D341Med (cell line): ENCODE measurements at places on chromosomes 6 and 20.

GRCh38 chr6:89979481-89980119 lies 85.3 kb downstream of the GJA10 start:
- DNase-seq = no peak

DNA sequence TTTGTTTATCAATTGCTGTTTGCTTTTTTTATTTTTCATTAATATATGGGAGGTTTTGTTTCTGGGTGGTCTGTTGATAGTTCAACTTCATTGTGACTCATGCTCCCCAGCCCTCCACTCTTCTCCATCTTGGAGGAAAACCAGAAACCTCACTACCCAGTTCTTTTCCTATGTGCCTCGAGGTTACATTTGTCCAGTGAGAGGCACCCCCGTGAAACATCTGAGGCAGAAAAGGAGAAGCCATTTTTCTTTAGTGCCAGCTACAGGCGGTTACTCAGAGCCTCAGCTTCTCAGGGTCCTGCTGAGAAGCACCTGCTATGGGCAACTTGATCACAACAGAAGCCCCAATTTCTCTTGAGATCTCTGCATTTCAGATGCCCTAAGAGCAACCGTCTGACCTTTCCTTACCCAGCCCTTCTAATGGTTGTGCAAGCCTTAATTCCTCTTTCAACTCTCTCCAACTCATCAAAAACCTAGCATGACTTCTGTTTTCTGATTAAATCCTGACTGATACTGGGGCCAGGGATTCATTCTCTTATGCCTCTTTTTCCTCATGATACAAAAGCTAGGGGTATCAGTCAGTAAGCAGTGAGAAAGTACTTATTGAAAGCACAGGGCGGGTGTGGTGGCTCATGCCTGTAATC lies 144.6 kb downstream of the ELOVL4 start:
- DNase-seq = no peak

DNA sequence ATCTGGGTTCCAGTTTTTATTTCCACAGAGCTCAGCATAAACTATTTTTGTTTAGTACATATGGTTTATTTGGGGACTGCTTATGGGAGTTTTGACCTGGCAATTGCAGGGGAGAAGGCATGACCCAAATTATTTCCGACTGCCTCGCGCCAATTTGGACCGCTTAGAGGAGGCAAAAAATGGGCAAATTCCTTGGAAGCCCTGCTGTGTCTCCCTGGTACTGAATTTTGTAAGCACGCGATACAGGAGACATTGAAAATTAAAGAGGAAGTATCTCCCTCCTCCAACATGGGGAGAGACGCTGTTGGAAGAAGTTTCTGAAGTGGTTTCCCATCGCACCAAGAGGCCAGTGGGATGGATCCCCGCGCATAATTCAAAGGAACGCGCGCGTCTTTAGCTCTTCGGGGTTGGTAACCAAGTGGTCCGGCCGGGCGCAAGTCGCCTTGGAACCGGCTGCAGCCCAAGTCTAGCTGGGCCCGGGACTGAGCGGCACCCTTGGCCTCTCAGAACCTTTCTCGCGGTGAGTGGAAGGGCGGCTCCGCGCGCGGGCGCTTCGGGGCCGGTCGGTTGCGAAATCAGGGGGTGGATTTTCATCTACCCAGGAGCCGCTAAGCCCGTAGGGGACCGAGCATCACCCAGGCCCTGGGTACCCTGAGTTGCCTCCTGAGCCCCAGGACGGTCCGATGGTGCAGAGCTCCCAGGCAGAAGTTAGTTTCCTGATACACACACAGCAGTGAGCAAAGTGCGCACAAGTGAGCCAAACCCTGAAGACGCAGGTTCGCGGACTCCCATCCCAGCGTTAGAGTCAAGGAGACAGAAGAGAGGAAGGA lies 6.2 kb downstream of the NKX2-2 start:
- DNase-seq = no peak

- no peak for DNase-seq
Observed at GRCh38 chr20:46618316-46619100, 32.8 kb downstream of the SLC13A3 start.

DNA sequence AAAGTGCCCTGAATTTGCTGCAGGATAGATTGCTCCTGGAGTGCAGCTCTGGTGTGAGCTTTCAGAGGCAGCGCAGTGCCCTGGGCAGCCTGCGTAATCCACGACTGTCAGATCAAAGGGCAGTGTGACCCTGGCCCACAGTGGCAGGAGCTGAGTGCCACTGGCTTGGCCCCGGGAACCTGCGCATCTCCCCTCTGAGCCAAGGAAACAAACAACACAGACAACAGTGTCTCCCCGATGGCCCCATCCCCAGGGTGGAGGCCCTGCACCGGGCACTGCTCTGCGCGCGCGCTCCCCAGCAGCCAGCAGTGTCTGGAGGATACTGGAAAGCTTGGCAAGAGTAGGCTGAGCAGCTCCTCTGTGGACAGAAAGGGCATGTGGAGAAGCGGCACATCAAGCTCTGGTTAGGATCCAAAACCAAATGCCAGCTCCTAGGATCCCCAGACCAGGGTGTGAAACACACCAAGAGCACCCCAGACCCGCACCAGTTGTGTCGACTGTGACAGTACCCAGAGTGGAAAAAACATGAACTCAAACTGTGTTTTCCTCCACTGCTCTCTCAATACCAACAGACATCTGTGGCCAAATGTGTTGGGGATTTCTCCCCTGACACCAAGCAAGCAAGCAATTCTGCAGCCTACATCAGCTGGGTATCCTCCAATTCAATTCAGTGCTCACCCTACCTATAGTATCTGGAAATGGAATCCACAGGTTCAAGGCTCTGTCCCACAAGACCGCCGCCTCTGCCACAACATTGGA lies 26.7 kb downstream of the RBCK1 start:
- DNase-seq = no peak

DNA sequence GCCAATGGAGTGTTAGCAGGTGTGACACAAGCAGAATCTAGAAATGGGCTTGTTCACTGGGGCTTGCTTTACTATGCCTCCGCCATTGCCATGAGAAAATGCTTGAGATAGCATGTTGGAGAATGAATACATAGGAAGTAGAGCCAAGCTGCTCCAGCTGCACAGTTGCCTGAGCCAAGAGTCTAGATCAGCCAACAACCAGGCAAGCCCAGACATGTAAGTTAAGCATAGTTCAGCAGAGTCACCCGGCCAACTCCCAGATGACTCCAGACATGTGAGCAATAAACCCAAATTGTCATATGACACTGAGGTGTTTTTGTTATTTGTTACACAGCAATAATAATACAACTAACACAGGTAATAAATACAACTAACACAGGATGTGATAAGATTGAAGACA lies 167.9 kb downstream of the HAO1 start:
- no peak for DNase-seq

- no peak for DNase-seq
Observed at GRCh38 chr6:3904518-3904917, 55.3 kb downstream of the FAM50B start.

GRCh38 chr20:34251619-34252018 lies 10.4 kb downstream of the ASIP start:
- no peak for DNase-seq

- DNase-seq = no peak
Observed at GRCh38 chr6:53751417-53751816, 43.4 kb upstream of the LRRC1 start.

DNA sequence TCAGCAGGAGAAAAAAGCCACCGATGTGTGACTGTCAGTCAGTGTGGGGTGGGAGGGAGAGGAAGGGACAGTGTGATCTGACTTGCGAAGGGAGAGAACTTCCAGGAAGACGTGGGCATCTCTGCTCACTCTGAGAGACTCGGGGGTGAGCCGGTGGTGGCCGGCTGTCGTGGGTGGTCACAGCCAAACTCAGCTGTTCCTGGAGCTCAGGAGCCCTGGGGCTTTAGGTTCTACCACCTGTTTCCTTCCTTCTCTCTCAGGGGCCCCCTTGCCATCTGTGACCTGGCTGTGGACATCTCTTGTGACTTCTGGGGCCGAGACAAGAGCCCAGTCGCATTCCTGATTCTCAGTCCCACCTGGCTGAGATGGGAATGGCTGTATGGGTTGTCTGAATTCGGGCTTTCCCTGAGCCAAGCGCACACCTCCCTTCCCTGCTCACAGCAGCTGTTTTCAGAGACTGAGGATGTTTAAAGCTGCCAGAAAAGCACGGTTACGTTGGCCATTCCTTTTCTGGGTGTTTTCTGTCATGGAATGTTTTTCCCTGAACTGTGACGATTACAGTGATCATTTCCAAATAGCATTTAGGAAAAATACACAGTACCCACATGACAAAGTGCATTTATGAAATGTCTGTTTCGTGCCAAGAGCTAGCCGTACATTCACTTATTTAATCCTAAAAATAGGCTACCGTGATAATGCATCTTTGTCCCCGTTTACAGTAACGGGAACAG lies 36.5 kb downstream of the SYNJ2 start:
- no peak for DNase-seq

DNA sequence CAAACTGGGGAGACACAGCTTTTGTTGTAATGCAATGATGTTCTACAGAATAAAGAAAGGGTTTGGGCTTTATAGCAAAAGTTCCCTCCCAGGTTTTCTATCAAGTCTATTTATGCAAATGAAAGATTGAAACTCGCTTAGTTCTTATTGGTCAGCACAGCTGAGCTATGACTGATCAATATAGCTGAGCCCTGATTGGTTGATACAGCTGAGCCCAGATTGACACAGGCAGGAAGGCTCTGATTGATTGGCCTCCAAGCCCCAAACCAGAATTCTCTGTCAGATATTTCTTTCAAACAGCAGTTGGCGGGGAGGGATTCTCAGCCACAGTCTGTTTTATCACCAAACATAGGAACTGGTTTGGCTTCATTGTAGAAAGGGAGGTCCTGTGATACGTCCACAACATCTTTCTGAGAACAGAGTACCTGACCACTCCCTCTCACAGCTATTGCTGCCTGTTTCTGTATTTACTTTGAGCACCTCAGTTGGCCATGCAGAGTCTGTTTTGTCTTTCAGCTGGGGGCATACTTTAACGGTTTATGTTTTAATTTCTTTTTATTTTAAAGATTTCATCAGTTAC lies 223.5 kb downstream of the PACRG start:
- no peak for DNase-seq

- no peak for DNase-seq
Observed at GRCh38 chr20:47788741-47789080, 3.4 kb upstream of the SULF2 start.

DNA sequence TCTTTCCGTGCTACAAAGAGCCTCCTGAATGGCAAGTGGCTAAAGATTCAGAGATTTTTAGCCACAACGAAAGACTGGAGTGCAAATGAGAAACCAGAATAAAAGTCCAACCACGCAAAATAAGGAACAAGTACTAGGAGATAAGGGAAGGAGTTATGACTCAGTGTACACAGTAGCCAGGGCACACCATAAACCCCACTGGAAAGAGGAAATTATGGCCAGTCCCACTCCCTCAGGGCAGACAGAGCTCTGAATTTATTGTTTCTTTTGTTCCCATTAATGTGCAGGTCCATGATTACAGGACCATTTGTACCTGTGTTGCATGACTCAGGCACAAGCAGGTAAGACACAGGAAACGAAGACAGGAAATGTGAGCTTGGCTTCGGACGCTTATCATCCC lies 150.3 kb upstream of the PREP start:
- no peak for DNase-seq

GRCh38 chr6:161246725-161247124 lies 27.1 kb downstream of the AGPAT4 start:
- no peak for DNase-seq

GRCh38 chr6:66926060-66926459 lies 1219.0 kb upstream of the EYS start:
- no peak for DNase-seq

DNA sequence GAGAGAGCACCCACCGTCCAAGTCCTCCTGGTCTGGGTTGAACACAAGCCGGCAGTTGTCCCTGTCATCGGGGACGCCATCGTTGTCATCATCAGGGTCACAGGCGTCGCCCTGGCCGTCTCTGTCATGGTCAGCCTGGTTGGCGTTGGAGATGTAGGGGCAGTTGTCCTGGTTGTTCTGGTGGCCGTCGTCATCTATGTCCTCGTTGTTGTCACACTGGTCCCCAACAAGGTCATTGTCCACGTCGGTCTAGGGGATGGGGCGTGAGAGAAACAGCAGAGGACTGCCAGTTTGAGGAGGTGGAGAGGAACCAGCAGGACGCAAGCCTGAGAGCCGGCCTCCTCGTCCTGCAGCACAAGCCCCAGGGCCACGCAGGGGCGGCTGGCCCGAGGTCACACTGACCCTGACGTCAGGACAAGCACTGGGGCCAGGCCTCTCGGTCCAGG lies 28.5 kb downstream of the THBS2 start:
- DNase-seq = no peak

DNA sequence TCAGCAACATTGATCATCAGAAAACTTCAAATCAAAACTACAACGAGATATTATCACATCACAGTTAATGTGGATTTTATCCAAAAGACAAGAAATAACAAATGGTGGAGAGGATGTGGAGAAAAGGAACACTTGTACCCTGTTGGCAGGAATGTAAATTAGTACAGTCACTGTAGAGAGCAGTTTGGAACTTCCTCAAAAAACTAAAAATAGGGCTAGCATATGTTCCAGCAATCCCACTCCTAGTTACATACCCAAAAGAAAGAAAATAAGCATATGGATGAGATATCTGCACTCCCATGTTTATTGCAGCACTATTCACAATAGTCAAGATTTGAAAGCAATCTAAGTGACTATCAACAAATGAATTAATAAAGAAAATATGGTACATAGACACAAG lies 887.7 kb upstream of the MAN1A1 start:
- DNase-seq = no peak

- no peak for DNase-seq
Observed at GRCh38 chr6:98812220-98812619, 22.2 kb upstream of the POU3F2 start.

- DNase-seq = no peak
Observed at GRCh38 chr20:19966840-19967239, 50.3 kb upstream of the NAA20 start.

GRCh38 chr6:155313602-155314091 lies 637 bp downstream of the TFB1M start:
- no peak for DNase-seq

- DNase-seq = no peak
Observed at GRCh38 chr6:131643855-131644460, 6.9 kb downstream of the ENPP3 start.

DNA sequence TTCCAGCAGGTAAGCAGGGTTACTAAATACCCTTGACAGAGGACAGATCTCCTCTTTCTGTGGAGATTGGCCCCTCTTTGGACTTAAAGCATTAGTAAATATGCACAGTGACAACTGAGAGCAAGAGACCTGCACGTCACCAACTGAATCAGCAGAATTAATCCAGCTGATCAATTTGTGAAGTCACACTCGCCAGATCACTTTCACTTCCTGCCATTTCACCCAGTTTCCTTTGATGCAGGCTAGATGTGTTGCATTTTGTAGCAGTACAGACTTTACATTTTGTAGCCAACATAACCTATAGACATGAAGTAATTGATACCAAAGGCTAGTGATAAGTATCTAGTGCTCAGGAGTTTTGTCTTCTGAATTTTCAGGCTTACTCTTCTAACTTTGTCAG lies 11.9 kb downstream of the SYNE1 start:
- no peak for DNase-seq
